NB4 (cell line): ENCODE measurements at places on chromosomes 4 and X.

DNA sequence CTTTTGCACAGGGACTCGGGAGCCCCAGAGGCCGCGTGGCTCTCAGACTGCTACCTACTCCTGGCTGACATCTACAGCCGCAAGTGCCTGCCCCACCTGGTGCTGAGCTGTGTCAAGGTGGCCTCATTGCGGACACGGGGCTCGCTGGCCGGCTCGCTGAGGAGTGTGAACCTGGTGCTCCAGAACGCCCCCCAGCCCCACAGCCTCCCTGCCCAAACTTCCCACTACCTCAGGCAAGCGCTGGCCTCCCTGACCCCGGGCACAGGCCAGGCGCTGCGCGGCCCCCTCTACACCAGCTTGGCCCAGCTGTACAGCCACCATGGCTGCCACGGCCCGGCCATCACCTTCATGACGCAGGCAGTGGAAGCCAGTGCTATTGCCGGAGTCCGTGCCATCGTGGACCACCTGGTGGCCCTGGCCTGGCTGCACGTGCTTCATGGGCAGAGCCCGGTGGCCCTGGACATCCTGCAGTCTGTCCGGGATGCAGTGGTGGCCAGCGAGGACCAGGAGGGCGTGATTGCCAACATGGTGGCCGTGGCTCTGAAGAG lies 28.8 kb downstream of the SH3TC1 start:
- DNase-seq: no peak

DNA sequence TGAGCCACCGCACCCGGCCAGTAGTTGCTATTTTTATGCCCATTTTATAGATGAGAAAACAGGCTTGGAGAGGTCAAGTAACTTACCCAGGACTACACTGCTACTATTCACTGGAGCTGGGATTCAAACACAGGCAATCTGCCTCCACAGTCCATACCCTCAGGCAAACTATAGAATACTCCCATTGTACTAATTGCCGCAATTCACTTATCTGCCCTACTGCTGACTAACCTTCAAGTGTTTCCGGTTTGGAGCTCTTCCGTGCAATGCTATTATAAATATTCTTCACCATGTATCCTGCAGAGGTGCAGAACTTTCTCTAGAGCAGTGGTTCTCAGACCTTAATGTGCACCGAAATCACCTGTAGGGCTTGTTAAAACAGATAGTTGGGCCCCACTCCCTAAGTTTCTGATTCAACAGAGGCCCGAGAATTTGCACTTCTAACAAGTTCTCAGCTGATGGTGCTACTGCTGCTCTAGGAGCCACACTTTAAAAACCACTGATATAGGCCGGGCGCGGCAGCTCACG lies 1.9 kb upstream of the G3BP2 start:
- DNase-seq: no peak

DNA sequence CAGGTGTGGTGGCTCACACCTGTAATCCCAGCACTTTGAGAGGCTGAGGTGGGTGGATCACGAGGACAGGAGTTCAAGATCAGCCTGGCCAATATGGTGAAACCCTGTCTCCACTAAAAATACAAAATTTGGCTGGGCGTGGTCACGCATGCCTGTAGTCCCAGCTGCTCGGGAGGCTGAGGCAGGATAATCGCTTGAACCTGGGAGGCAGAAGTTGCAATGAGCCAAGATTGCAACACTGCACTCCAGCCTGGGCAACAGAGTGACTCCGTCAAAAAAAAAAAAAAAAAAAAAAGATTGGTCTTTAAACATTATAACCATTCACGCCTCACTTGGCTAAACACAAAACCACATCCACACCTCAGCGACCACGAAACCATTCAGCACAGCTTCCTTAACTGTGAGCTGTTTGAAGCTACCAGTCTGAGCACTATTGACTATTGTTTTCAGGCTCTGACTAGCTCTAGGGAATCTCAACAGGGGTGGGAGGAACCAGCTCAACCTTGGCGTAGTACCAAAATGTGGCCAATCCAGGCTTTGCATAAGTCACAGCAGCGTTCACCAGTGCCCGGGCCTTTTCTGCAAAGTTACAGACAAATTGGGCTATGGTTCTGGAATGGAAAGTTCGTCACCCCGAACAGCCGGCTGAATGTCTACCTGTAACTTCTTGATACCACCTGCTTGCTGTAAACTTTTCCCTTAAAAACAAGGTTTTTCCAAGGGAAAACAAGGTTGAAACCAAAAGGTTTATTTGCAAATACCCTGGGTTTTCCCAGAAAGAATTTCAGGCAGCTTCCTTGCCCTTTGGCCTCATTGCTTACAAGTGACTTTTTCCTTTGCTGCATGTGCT lies 73.6 kb upstream of the DHX15 start:
- peak; percentile 81 for DNase-seq

DNA sequence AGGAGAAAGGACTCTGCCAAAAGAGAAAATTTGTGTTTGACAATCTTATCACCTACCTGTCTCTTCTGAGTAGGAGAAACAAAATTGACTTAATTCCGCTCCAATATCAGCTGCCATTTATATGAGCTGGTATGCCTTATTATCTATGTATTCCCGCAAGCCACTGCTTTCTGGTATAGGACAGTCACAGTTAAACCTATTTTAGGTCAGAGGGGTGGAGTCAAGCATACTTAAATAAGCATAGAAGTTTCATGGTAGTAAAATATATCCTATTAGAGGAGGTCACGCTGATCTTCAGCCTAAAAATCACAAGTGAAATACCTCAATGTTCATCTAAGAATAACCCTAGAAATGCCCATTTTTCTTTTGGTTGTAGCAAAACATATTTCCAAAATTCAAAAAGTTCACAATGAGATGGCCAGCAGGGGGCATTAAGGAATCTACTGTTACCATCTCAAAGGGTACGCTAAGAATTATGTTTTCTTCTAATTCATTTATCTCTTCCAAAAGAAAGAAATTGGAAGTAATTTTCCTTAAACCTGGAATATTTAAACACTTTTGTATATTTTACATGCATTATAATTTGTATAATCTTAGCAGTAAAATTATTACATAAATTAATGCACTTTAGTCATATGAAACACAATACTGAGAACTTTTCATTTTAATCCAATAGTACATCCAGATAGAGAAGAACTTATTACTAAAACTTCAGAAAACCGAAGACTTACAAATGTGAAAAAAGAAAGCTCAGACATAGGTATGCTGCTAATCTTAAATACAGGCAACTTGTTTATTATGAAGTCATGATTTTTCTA lies 10.5 kb downstream of the PPAT start:
- peak; percentile 51 for DNase-seq

- peak; percentile 3 for DNase-seq
Measured at GRCh38 chr4:127506283-127506682, 126.5 kb upstream of the INTU start.

DNA sequence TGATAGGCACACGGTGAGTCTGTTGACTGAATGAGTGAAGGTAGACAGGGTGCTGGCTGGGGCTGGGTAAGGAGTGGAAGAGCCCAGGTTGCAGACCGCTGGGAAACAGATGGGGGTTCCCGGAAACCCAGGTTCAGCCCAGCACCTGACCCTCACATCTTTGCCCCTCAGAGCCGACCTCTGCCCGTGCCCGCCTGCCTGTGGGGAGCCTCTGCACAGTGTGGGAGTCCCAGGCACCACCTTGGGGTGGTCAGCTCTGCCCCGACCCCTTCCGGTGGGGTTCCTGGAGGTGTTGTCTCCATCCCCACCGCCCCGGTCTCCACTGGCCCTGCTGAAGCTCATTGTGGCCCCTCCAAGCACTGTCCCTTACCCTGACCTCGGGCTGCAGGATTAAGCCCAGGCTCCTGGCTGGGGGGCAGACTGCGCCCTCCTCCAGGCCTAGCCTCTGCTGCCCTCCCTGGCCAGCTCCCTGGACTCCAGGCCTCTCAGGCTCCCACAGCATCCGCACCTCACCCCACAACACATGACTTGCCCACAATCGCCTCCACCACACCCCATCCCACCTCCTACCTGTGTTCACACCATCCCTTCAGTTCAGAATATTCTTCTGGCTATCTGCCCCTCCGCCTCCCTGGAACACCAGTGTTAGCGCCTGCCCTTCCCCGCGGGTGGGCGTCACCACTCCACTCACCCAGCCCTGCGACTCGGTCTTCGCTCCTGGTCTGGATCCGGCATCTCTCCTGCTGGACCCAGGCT lies 21.4 kb downstream of the HMX1 start:
- no peak for DNase-seq

- DNase-seq: no peak
Measured at GRCh38 chr4:78939667-78940008, 400 bp upstream of the PAQR3 start.

GRCh38 chr4:41297832-41298231 lies 41.1 kb downstream of the UCHL1 start:
- DNase-seq: no peak

- no peak for DNase-seq
Measured at GRCh38 chr4:120864969-120865368, 57.6 kb downstream of the PRDM5 start.

- DNase-seq: no peak
Measured at GRCh38 chrX:48711929-48712505, 15.5 kb downstream of the SUV39H1 start.

DNA sequence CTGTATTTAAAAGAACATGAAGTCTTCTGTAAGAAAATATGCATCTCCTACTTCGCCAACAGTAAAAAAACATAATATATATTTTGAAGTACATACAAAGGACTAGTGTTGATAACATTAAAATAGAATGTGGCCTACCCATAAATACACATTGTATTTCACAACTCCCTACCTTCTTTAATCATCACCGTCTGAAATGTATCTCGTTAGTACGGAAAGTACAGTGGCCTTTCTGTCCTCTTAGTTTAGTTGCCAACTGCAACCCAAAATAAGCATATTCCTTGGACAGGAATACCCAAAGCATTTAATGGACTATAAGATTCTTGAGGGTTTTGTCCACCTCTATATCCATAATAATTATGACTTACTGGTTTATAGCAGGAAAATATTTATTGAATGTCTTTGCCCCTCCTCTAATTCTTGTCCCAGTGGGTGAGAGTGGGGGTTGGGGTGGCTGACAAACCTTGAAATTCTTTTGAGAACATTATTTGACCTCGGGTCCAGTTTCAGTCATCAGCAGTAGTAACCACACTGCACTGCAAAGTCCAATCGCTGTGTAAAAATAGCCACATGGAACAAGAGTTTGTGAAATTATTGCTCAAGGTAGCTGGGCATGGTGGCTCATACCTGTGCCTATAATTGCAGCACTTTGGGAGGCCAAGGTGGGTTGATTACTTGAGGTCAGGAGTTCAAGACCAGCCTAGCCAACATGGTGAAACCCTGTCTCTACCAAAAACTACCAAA lies 474.5 kb downstream of the KLHL13 start:
- no peak for DNase-seq

GRCh38 chr4:136078976-136079375 lies 1453.3 kb downstream of the PCDH18 start:
- peak; percentile 18 for DNase-seq

DNA sequence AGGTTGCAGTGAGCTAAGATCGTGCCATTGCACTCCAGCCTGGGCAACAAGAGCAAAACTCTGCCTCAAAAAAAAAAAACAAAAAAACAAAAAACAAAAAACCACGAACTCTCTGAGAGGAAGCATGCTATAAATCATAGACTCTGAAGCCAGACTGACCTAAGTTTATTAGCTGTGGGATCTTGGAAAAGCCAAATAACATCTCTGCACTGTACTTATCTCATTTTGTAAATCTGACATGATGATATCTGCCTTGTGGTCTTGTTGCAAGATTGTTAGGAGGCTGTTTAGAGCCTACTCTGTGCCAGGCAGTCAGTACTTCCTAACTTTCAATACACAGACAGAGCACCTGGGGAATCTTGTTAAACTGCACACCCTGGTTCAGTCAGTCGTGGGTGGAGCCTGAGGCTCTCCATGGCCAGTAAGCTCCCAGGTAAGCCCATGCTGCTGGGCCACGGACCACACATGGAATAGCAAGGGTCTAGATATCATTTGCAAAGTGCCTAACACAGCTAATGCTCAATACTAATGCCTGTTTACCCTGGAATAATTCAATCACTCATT lies 107.6 kb upstream of the SMIM10 start:
- no peak for DNase-seq

- no peak for DNase-seq
Measured at GRCh38 chr4:57200799-57201327, 90.7 kb upstream of the IGFBP7 start.

DNA sequence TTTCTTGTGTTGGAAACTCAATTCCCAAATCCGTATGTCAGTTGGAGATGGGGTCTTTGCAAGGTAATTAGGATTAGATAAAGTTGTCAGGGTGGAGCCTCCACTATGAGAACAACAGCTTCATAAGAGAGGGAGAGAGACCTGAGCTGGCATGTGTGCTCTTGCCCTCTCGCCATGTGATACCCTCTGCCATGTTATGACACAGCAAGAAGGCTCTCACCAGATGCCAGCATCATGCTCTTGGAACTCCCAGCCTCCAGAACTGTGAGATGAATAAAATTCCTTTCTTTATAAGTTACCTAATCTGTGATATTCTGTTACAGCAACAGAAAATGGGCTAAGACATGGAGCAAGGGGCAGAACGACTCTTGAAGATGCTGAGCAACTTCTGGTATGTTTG lies 201.9 kb upstream of the BOD1L1 start:
- DNase-seq: no peak

- no peak for DNase-seq
Measured at GRCh38 chr4:30821275-30821674, 101.1 kb downstream of the PCDH7 start.

- DNase-seq: no peak
Measured at GRCh38 chr4:25638221-25638601, 17.4 kb upstream of the SLC34A2 start.

- no peak for DNase-seq
Measured at GRCh38 chrX:132740316-132741123, 217.9 kb downstream of the HS6ST2 start.

- no peak for DNase-seq
Measured at GRCh38 chrX:2503591-2504500, 3.1 kb upstream of the DHRSX start.

DNA sequence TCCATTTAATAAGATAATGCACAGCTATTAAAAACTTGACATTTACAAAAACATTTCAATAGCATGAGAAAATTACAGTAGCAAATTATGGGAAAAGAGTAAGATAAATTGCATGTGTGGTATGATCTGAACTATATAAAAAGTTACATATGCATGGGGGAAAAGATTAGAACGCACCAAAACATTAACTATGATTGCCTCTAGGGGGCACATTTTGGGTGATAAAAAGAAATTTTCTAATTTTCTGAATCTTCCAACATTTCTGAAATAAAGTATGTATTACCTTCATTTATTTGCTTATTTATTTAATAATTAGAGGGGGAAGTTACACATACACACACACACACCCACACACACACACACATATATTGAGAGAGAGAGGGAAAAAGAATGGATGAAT lies 19.6 kb upstream of the KDM5C start:
- DNase-seq: no peak

DNA sequence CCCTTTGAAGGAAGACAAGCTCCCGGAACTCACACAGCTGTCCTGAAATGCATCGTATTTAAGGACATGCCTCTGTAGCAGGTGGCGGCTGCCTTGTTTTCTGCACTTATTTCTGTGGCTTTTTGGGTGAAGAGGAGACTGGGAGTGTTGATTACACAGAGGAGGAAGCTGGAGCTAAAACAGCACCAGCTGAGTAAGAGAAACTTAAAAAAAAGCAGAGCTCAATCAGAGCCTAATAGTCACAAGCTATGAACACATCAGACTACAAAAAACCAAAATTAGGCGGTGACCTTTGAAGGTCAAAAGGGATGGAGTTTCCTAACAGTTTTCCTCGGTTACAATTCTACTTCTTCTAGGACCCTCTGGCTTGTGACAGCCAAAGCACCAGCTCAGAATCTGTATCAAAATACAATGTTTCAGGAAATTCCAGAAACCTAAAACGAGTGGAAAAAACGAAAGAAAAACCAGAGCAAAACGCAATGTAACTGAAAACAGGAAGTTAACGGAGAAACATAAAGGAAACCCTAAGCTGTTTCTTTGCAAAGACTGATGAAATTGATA lies 13.5 kb downstream of the PRKX start:
- DNase-seq: peak; percentile 33

- DNase-seq: no peak
Measured at GRCh38 chr4:55351824-55352223, 5.8 kb downstream of the SRD5A3 start.
